CD4-positive, alpha-beta T cell treated with Interleukin-4 for 4 hours (primary cell): ENCODE measurements at places on chromosomes 7 and 10.

GRCh38 chr10:9009505-9009904, 955.0 kb downstream of the GATA3 start:
- DNase-seq: no peak

GRCh38 chr7:11239316-11239715, 265.6 kb downstream of the PHF14 start:
- no peak for DNase-seq

- no peak for DNase-seq
These were observed 142.6 kb upstream of the PLPP4 start for GRCh38 chr10:120314442-120314841.

DNA sequence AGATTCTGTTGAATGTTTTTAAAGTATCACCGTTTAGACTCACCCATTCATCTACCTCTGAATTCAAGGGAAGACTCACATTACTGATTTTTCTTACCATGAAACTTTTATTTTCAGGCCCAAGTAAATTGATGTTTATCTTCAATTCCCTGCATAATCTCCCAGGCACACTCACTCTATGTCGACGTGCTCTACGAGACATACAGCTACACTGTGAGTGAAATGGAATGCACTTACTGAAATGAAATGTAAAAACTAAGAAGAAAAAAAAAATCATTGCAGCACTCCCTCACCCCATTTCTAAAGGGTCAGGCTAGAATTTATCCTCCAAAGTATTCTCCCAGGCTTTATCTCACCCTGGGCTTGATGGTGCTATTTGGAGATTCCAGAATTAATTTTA, 987.9 kb downstream of the CCSER2 start:
- no peak for DNase-seq

DNA sequence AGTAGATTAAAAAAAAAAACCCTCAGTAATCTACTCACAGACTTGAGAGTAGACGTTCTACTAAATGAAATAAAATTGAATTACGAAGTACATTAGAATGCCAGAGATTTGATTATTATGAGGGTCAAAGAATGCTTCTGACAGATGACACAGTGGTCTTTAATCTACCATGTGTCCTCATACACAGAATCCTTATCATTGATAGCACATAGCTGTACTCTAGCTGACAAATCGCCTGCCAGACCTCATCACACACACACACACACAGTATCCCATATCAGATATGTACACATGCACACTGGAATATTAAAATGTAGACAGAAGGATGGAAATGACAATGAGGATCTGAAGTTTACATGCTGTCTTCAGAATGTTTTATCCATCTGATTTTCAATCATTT, 104.6 kb downstream of the SORCS1 start:
- no peak for DNase-seq

DNA sequence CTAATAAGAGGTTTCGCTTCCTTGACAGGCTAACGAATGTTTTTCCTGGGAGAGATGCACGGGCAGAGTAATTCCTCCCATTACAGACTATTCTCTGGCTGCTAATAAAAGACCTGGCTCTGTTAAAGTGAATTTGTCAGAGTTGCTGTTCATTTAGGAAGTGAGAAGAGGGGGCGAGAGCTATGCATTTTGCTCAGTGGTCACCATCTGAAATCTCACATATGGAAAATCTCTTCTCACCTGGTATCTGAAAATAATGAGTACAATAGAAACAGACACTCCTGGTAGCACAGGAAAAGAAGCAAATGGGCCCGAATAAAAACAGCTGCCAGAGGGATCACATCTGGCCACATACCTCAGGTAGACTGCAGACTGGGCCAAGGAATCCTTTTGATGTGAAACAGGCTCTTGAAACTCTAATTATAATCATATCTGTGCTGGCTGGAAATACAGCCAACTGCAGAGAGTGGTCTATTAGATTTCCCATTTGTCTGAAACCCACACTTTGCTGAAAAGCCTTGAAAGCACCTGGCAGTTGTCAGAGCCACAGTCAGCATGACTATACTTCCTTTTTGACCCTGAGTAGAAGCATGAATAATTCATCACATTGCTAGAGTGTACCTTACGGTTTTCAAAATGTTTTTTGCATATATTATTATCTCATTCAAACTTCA, 33.6 kb downstream of the AOAH start:
- peak; percentile 25 for DNase-seq

DNA sequence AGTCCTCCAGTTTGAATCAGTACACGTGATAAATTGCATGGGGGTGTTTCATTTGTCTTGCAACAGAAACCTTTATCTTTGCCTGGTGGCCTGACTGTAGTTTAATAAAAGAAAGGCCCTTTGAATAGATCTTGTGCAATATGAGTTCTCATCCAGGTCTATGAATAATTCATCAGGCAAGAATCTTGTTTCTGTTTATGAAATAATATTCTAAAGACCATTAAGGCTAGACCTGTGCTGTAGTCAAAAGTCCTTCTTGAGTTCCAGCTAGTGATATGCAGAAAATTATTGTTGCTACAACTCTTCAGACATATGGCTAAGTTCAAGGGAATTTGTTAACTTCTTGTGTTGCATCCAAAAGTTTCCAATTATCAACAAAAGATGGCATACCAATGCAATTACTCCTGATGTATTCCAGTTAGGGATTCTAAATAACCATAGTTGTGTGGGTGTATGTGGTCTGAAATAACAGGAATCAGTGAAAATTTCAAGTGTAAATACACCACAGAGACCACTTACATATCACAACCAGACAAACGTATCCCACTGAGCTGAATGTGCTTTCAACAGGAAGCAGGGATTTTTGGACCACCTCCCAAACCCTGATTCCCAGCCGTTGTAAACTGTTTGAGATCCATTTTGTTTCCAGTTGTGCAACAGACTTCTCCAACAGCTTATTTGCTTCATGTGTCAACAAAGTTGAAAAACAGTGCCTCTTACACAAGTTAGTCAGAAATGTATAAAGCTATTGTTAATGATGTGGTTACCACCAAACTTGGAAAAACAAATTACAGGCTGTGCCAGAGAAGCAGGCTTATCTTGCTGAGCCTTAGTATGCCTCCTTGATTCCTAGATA, 54.7 kb upstream of the BICC1 start:
- no peak for DNase-seq

DNA sequence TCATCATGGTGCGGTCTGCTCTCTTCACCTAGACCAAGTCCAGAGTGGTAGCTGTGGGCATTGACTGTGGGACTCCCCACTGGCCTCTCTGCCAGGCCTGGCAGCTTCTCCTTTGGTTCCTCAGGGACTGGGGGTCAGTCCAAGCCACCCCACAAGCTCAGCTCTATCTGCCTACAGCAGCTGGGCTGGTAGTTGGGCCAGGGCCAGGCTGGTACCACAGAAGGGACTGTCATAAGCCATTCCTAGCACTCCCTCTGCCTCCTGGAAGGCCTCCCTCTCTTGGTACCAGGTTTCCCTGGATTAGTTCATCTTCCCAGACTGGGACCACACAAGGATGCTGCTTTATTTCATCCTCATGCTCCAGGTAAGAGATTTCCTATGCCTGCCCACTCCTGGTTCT, 24.2 kb upstream of the UNC5B start:
- no peak for DNase-seq

DNA sequence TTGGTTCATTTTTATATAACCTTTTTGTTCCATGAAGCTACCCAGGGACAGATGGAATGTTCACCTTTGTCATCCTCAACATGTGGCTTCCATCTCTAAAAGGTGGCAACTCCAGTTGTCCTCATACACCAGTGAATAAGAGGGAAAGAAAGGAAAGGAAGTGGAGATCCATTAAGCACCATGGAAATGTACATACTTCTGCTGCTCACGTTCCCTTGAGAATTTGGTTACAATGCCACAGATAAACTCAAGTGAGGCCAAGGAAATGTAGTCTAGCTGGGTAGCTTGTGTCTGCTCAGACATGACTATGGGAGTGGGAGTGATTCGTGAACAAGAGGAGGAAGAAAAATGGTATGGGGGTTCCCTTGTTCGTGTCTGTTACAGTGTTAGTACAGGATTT, 237.1 kb upstream of the FAM3C start:
- no peak for DNase-seq

- no peak for DNase-seq
These were observed 1.2 kb upstream of the TFR2 start for GRCh38 chr7:100642534-100642907.

- DNase-seq: no peak
These were observed 3.9 kb downstream of the MICALL2 start for GRCh38 chr7:1455241-1455939.

GRCh38 chr7:75718390-75719031, 20.2 kb downstream of the HIP1 start:
- no peak for DNase-seq

- no peak for DNase-seq
These were observed 619.0 kb downstream of the PARD3 start for GRCh38 chr10:34196058-34196433.

DNA sequence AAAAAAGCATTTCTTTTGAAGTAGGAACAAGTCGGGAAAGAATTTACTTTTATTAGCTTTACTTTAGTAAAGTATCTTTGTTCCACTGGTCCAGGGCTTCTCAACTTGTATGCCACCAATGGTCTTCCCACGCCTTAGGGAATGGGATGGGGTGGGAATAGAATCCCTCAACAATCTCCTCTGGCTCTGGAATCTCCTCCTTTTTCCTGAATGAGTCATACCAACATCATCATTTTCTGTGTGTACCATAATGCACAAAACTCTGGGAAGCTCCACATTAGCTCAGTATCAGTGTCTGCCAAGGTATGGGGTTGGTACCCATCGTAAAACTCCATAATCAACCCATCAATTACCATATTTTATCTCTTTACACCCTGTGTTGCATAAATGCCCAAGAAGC, 159.4 kb upstream of the BMPER start:
- no peak for DNase-seq

- no peak for DNase-seq
These were observed 410.5 kb upstream of the C7orf33 start for GRCh38 chr7:148180075-148180474.

- no peak for DNase-seq
These were observed 205.8 kb downstream of the FRMD4A start for GRCh38 chr10:14124941-14125340.

- DNase-seq: no peak
These were observed 21.7 kb upstream of the KMT2E start for GRCh38 chr7:104992306-104992705.

- no peak for DNase-seq
These were observed 11.3 kb downstream of the COL26A1 start for GRCh38 chr7:101373812-101374614.

GRCh38 chr7:128114806-128115205, 83.6 kb upstream of the LRRC4 start:
- DNase-seq: no peak

DNA sequence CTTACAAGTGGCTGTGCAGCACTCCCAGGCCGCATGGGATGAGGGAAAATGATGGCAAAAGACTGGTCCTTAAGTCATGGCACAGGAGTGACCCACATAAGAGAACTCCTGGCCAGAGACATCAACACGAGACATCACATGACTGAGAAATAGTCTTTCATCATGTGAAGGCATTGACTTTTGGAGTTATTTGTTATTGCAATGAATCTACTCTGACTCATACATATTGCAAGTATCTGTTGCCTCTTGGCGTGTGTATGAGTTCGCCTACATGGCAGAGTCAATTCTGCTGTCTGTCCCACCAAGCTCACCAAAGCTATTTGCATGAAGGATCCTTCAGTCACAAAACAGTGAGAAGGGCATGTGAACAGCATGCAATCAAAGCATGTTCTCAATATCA, 59.7 kb upstream of the HABP2 start:
- no peak for DNase-seq

DNA sequence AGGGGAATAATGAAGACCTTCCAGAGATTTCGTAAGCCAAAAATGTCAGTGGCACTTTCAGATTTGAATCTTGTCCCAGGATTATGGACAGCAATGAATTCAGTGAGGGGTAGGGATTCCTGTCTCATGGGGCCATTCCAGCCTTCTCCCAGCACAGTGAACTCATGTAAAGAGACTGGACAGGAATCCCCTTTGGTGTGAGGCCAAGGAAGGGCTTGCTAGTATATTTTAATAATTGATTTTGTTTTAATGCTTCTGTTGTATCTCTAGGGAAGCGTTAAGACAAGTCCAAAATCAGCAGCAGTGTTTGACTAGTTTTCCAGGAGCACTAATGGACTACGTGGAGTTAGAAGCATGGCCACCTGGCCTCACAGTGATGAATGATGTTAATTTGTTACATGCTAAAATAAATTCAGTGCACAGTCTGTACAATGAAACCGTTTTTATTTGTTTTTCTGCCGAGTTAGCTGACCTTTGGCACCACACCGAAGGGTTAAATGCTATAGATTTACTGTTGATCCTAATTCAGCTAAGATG, 214.0 kb upstream of the DKK1 start:
- no peak for DNase-seq

DNA sequence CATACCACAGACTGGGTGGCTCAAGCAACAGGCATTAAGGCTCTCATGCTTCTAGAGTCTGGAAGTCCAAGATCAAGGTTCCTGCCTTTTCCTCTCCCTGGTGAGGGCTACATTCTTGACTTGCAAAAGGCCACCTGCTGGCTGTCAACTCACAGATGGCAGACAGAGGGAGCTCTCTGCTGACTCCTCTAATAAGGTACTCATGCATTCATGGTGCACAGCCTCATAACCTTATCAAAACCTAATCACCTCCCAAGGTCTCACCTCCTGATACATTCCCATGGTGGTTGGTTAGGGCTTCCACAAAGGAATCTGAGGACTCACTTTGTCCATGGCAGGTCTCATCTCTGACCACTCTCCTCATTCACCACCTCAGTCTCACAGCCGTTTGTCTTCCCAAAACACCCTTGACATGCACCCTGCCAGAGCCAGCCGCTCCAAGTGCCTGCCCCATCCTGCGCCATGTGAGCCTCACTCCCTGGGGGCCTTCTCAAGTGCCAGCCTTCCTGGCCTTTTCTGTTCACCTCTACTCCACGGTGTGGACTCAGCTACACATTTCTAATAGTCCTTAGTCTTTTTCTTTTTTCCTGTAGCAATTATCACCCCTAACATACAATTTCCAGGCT, 400.3 kb upstream of the ADARB2 start:
- no peak for DNase-seq

DNA sequence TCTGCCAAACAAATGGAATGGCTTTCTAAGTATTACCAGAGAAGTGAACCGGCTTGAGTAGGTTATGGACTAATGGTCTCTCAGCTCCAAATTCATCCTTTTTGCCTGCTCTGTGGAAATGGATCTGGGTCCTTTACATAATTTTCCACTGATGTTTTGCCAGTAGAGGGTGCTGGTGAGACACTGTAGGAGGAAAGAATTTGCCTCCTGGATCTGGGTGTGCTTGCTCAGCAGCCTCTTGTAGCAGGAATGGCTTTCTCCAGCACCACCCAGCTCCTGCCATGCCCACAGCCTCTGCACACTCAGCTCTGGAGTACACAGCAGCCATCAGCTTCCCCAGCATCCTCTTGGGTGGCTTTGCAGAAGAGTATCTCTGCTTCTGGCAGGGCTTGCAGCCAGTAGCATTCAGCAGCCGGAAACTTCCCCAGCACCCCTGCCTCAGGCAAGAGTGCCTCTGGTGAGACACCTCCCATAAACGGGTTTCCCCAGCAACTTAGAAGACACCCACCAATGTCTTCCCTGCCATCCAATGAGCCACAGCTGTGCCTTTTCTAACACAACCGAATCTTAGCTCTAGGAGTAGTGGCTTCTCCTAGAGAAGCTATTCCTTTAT, 235.0 kb upstream of the PLPP4 start:
- DNase-seq: no peak
